Astrocyte of the cerebellum (primary cell): ENCODE measurements at places on chromosomes 7 and 10.

DNA sequence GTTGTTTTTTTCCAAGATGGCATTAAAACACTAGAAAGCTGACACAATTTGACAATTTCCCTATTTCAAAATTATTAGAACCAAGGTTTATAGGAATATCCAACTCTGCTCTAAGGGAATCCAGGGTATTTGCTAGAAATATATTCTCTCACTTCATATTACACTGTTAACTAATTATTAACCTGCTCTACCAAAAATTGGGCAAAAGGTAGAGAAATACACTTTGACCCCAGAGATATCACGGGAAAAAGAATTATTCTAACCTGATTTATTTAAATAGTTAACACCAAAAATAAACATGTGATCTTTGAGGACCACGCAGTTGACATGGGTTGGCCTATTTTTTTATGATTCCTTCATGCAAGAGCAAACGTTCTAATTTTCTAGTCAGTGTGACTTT is 21.6 kb upstream of the FAM13C start:
- no peak for DNase-seq

DNA sequence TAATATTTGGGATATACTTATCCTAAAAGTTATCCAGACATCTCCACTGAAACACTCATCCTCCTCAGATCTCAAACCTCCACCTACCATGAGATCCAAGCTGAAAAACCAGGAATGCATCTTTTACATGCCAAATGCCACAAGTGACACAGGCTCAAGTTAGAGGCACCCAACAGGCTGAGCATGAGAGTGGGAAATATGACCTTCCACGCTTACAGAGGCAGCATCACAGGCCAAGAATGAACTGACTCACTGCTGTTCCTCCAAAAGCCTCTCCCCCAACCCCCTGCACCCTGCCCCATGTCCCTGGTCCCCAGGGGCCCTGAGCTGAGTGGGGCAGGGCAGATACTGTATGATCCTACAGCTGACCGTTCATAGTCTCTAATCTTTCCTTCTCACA is 4.8 kb upstream of the MTPAP start:
- no peak for DNase-seq

- no peak for DNase-seq
Measured at GRCh38 chr7:26372704-26373103, 81.0 kb downstream of the SNX10 start.

- DNase-seq: no peak
Measured at GRCh38 chr10:17181751-17182150, 19.7 kb downstream of the TRDMT1 start.

- peak; percentile 27 for DNase-seq
Measured at GRCh38 chr7:11742496-11742895, 89.5 kb downstream of the THSD7A start.

- no peak for DNase-seq
Measured at GRCh38 chr7:47264021-47264651, 317.8 kb downstream of the TNS3 start.

GRCh38 chr10:11097686-11098085 is 80.0 kb downstream of the CELF2 start:
- DNase-seq: no peak
